Mammary epithelial cell (primary cell): ENCODE measurements at places on chromosomes 13 and 19. TPM values are rescaled to one million over a fixed set of nuclear protein-coding genes. Genes with fewer than 3 reads are reported as not detected.
A peak's percentile ranks its signal among the peaks of the same experiment; 100 is the strongest.

GRCh38 chr19:31772915-31773314, 423.7 kb upstream of the TSHZ3 start:
- DNase-seq: no peak

Gene ZNF563
- total RNA-seq: 5.0 TPM

Gene UHRF1
- 10.2 TPM for total RNA-seq

- DNase-seq: no peak
Observed at GRCh38 chr13:46320406-46320805, 66.6 kb downstream of the RUBCNL start.

Gene RXFP2
- not detected for total RNA-seq

Gene PEAK3
- total RNA-seq: not detected in 2 replicates

- DNase-seq: no peak
Observed at GRCh38 chr13:43520351-43520750, 266.4 kb downstream of the ENOX1 start.

DNA sequence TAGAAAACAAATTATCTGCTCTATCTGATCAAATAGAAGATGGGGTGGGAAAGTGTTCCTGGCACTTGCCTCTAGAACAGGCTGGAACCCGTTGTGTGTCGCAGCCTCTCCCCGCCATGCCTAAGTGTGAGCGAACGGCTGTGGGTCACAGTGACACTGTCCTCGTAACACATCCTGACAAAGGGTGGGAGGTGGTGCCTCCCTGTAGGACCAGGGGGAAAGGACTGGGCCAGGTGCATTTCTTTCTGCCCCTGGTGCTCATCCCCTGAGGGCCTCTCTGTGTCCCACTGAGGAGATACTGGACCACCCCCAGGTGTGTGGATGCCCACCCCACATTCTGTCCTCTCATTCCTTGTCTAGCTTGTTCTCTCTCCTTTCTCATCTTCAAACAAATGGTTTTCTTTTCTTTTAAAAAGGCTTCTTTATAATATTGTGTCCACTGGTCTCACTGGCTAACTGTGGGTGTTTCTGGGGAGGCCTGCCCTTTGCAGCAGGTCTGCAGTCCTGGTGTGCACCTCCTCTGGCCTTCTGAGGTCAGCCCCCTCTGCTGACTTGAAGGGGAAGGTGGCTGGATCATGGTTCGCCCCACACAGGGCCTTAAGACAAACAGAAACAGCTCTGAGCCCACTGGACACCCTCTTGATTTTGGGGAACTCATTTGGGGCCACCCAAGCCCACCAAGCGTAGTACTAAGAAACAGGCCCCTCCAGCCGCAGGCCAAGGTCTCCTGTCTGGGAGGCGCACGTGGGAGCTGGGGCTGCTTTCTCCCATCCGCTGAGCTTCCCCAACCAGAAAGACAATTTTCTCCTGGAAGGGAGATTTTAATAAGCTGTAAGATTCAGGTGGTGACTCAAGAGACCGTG, 152.5 kb upstream of the SOX1 start:
- DNase-seq: no peak

Gene UBE2L5
- not detected for total RNA-seq

Gene DPP9
- 156 TPM for total RNA-seq

Gene GZMM
- total RNA-seq: not detected

Gene TUBA3C
- total RNA-seq: not detected

- DNase-seq: no peak
Observed at GRCh38 chr13:30720172-30720869, 15.0 kb upstream of the ALOX5AP start.

- no peak for DNase-seq
Observed at GRCh38 chr19:13493516-13494310, 12.6 kb downstream of the CACNA1A start.

GRCh38 chr13:44396701-44397580, 23.3 kb downstream of the SERP2 start:
- no peak for DNase-seq

DNA sequence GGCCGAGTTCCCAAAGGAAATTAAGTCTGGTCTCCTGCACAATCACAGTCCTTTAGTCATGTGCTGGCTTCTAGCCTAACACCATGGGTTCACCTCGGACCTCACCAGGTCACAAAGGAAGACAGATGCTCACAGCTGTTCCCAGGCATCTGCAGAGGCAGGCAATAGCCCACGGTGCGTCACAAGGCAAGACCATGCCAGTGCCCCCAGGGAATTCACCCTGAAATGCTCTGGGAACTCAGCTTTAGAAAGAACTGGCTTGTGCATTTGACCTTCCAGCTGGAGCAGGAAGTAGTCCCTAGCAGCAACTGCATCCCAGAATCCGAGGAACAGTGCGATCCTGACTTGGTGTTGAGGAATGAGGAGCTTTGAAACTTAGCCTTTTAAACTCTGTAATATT, 96.8 kb upstream of the WASF3 start:
- no peak for DNase-seq

Gene CALM3
- 97.4 TPM for total RNA-seq

- DNase-seq: peak; percentile 21
Observed at GRCh38 chr19:17246681-17247425, 1.1 kb upstream of the NR2F6 start.

DNA sequence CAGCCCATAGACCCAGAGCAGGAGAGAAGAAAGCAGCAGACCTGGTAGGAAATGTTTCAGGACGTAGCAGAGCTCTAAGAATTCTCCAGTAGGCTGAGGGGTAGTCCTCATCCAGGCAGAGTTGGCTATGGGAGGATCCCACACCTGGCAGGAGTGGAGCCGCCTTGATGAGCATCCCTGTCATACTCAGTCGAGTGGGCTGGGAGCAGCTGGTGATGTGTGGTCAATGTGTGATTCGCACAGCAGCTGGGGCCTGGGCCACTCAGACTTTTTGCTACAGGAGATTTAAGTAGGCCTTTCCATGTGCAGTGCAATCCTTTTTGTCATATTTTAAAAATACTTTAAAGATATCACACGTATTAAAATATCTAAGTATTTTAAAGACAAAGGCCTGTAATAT, 56.6 kb downstream of the MYO16 start:
- DNase-seq: no peak

DNA sequence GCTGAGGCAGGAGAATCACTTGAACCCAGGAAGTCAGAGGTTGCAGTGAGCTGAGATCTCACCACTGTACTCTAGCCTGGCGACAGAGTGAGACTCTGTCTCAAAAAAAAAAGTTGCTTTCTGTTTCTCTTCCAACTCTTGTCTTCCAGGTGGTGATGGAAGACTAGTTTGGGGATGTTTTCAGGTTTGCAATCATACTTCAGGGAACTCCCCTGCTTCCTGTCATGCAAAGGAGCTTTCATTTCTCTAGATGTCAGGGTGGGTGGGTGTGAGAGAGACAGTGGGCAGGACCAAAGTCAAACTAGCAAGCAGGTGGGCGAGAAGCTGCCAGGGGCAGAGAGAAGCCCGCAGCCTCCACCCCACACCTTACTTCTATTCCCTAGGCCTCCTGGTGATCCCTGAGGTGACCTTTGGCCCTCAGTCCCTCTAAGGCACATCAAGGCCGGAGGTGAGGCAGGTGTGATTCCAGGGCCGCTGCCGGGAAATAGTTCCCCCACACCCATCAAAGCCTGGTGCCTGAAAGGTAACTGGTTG, 25.7 kb downstream of the CCNE1 start:
- DNase-seq: no peak

DNA sequence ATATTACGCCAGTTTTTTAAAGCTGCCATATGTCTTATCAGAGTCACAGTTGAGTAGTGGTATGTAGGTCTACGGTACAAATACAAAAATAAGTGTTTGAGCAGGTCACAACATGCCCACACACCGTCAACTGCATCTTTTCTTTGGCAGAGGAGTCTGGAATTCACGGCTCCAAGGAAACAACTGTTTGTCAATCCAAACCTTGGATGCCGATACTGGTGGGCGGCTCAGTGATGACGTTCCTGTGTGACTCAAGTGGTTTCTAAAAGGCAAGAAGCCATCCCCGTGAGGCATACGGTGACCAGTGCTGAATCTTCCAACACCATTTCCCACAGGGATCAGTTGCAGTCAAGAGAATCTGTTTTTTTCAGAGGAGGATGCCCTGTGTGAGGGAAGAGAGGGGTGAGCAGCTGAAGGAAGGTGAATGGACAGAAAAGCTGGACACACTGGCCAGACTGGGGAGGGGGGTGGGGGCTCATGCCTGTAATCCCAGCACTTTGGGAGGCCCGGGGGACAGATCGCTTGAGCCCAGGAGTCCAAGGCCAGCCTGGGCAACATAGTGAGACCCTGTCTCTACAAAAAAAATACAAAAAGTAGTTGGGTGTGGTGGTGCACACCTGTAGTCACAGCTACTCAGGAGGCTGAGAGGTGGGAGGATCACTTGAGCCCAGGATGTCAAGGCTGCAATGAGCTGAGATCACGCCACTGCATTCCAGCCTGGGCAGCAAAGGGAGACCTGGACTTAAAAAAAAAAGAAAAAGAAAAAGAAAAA, 22.8 kb upstream of the CEBPG start:
- peak; percentile 100 for DNase-seq

Gene KIR2DL3
- not detected in 2 replicates for total RNA-seq

DNA sequence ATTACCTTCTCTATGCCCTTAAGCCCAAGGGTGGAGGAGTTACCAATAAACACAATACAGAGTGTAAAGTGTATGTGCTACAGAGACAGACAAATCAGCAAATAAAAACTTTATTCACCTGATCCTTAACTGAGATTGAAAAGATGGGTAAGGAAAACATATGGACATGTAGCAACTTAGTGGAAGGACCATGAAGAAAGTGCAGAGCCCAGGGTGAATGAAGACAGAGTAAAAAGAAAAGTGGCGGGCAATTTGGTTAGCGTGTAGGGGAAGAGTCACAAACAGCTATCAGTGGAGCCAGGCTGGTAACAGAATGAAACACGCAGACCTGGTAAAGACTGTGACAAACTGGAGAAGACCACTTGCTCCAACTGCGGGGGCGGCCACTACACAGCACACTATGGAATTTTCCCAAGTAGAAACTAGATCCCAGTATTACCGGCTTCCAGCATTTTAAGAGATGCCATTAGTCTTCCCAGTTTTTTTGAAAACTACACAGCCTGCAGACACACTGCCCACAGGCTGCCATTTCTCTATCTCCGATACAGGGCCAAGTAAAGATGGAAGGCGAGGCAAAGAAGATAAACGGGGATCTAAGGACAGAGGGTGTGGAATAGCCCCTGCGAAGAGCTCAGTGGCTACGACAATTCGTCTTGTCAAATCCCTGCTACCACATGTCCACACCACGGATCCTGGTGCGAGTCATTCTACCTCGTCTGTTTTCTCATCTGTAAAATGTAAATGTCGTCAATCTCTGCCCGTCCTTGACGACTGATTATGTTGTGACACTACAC, 1.2 kb downstream of the UQCRFS1 start:
- peak; percentile 9 for DNase-seq

- no peak for DNase-seq
Observed at GRCh38 chr13:35479038-35479492, 2.6 kb upstream of the MAB21L1 start.

DNA sequence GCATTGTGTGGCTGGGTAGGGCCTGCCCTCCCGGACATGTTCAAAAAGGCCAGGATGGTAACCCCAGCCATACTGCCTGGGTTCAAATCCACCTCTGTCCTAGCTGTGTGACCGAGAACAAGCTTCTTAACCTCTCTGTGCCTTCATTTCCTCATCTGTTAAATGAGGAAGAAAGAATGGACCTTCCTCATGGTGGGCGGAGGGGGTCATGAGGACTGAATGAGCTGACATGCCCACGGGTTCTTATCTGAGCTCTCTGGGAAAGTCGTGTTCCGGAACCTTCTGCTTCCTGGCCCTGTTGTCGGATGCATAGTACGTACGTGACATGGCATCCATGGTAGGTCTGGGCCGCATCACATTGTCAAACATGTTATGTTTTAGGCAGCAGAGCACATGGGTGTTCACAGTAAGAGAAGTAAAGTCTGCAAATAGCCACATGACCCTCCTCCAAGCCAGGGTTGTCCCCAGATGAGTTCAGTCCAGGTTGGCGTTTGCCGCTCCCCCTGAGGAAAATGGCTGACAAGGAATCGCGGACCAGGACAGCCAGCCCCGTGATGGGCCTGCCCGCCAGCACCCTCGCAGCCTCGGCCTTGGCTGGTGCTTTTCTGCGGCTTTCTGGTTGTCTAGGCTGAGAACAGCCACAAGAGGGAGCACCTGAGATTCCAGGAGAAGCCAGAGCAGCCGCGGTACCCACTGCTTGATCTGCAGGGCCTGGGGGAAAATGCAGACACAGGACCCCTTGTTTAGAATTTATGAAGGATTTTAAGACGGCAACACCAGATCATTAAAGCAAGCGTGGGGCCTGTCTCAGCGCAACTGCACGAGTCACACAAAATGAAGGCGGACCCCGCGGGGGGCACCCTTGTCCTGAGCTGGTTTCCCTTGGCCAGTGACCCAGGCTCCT, 2.4 kb upstream of the NTN5 start:
- DNase-seq: peak; percentile 70

DNA sequence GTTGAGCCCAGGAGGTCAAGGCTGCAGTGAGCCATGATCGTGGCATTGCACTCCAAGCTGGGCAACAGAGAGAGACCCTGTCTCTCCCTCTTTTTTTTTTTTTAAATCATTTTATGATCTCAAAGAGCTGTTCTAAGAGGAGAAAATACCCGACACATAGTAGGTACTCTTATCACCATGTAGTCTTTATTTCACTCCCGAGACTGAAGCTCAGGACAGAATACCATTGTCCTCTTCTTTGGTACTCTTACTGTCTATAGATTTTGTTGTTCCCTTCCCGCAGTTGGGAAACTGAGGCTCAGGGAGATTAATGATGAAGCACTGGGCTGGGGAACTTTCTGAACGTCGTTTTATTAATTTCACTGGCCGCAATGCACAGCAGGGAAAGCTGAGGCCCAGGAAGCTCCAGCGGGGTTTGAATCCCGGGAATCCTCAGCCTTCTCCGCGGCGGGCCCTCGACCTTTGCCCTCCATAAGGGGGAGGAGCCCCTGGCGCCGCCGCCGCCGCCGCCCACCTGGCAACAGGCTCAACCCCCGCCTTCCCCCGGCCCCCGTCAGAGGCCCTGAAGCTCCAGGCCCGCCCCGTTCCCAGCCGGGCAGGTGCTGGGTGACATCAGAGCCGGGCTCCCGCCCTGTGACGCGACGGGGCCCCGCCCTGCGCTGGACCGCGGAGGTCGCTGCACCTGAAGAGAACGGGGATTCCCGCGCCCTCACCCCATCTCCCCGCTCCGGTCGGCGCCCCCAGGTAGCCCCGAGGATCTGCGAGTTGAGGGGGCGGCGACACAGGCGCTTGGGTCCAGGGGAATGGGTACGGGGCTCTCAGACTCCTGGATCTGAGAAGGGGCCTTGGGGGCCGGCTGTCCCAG, 1.6 kb downstream of the MYH14 start:
- DNase-seq: no peak

Gene FOXA3
- total RNA-seq: not detected in 2 replicates

Gene GPALPP1
- 20.2 and 21.4 TPM in 2 replicates for total RNA-seq
